ENCODE measurements at places on chromosomes 1 and 21. TPM values are rescaled to one million over a fixed set of nuclear protein-coding genes. Genes with fewer than 3 reads are reported as not detected.

DIP2A gene
- 38.4 TPM for total RNA-seq

F13B gene
- not detected for total RNA-seq

CDC42SE1 gene
- 36.5 TPM for total RNA-seq

RHCE gene
- total RNA-seq: 0.15 TPM

MARK1 gene
- total RNA-seq: 0.17 TPM

PKNOX1 gene
- total RNA-seq: 15.0 TPM

COG2 gene
- 22.8 TPM for total RNA-seq

ALPL gene
- total RNA-seq: 0.87 TPM

RIMKLA gene
- total RNA-seq: under 0.01 TPM

SLC66A1 gene
- 33.9 TPM for total RNA-seq

C1QTNF12 gene
- 5.1 TPM for total RNA-seq

ZBTB48 gene
- total RNA-seq: 19.4 TPM

FABP3 gene
- total RNA-seq: 109 TPM

FHAD1 gene
- 0.33 TPM for total RNA-seq

NKAIN1 gene
- 0.33 TPM for total RNA-seq

FRRS1 gene
- 45.3 TPM for total RNA-seq

MEF2D gene
- 12.1 TPM for total RNA-seq

Measured in smooth muscle cell of trachea (primary cell).